ENCODE measurements at places on chromosomes 12 and 14.

DNA sequence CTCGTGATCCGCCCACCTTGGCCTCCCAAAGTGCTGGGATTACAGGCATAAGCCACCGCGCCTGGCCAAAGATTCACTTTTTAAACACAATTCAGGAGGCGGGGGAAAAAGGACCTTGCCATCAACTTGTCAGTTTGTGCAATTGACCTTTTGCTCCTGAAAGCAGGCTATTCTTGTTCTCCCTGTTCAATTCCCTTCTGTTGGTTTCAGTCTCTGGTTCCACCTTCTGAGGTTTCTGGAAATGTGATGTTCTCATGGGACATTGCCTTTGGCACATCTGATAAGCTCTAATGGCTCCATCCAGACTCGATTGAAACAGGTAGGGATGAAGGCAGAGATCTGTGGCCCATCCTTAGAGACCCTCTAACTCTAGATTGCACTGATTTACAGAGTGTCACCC lies 17.9 kb upstream of the CCDC85C start:
- DNase-seq: no peak

- no peak for DNase-seq
Observed at GRCh38 chr12:80314741-80315140, 129.3 kb upstream of the PTPRQ start.

- no peak for DNase-seq
Observed at GRCh38 chr14:54683882-54684794, 117.2 kb downstream of the SAMD4A start.

GRCh38 chr12:14886271-14886670 lies 617 bp upstream of the MGP start:
- DNase-seq: no peak

DNA sequence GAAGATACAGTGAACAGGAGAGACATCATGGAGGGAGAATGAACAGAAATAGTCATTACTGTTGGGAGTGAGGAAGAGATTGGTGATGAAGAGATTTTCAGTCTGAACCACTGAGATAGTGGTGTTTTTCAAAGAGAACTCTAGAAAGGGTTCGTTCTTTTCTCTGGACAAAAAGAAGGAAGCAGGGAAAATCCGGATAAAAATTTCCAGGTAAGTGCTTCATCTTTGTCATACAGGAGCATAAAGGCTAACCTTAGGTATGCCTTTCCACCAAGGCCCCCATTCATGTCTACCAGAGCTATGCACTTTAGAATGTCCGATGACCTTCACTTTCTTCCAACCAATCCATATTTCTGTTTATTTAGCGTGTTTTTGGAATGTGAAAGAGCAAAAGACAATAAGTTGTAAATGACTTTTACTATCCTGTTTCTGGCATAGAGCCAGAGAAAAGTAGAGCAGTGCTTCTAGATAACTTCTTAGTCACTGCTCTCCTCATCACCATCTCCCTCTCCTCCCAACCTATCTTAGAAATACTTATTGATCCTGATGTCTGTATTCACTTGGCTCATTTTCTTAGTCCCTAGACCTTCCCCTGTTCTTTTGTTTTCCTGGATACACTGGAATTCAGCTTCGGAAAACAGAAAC lies 116.5 kb downstream of the TTC6 start:
- no peak for DNase-seq

DNA sequence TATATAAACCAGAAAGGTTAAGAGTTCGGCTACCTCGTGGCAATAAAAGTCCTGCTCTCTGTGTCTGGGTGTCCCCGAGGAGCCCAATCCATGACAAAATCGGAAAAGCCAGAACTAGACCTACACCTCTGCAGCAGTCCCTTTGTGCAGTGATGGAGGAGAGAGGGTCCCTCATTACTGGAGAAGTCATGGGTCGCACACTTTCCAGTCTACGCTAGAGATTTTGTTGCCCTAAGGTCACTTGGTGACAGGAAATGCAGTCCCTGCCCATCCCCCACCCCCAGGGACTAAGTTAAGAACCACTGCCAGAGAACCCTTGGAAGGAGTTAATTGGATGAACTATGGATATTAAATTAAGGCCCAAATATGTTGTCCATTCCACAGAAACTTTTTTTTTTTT lies 104.4 kb upstream of the ATF7IP start:
- DNase-seq: no peak

GRCh38 chr12:79886917-79887519 lies 47.9 kb downstream of the PPP1R12A start:
- no peak for DNase-seq

DNA sequence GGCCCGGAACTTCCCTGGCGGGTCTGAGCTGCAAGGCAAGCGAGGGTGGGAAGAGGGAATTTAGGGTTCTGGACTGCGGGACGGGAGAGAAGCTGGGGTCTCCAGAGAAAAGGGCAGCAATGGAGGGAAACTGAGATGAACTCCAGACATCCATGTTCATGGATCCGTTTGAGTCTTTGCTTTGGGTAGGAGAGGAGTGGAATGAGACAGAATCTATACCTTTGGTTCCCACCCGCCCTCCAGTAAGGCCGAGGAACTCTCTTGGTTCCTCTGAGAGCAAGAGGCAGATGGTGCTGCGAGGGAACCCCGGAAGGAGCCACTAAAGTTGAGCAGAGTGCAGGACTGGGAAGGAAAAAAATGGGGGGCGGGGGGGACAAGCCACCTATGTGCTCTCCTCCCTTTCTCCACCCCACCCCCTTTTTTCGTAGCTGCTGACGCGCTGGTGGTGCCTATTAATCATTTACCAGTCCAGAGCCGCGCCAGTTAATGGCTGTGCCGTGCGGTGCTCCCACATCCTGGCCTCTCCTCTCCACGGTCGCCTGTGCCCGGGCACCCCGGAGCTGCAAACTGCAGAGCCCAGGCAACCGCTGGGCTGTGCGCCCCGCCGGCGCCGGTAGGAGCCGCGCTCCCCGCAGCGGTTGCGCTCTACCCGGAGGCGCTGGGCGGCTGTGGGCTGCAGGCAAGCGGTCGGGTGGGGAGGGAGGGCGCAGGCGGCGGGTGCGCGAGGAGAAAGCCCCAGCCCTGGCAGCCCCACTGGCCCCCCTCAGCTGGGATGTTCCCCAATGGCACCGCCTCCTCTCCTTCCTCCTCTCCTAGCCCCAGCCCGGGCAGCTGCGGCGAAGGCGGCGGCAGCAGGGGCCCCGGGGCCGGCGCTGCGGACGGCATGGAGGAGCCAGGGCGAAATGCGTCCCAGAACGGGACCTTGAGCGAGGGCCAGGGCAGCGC lies 1.2 kb downstream of the SSTR1 start:
- DNase-seq: no peak

DNA sequence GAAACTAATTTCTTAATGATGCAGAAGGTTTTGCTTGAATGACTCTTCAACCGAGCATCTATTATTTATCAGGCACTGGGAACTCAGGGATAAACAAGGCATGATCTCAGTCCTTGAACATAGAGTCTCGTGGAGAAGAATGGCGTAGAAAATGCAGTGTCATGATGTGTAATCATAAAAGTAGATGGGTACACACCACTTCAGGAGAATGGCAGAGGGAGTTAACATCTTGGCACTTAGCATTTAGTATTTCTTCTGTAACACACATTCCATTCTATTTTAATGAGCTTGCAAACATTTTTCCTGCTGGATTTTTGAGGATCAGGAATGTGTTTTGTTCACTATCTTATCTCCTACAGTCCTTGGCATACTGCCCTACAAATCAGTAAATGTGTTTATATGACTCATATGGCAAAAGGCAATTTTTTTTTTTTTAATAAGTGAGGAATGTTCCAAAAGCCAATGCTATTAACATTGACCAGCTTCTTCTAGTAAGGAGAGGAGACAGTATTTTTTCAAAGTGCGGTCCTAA lies 3.8 kb downstream of the TXNRD1 start:
- no peak for DNase-seq

GRCh38 chr12:57889500-57889989 lies 43.0 kb upstream of the CTDSP2 start:
- no peak for DNase-seq

- DNase-seq: no peak
Observed at GRCh38 chr14:90781344-90781761, 34.9 kb downstream of the TTC7B start.

GRCh38 chr14:30185832-30186231 lies 258.2 kb upstream of the PRKD1 start:
- DNase-seq: no peak

DNA sequence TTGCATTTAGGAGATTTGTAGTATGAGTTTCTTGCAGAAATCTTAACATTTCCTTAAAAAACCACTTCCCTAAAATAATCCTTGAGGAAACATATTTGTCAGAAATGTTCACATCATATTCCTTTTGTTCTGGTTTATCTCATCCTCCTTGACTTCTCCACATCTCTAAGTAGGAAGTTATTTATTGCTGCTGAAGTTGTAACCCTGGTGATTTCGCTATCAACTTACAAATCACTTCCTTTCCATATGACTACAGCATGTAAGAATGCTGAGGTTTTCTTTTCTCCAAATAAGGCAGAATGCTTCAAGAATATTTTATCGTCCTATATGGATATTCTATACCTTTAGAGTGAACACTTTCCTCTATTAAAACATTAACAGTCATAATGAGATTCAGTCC lies 751.7 kb downstream of the NRXN3 start:
- no peak for DNase-seq

DNA sequence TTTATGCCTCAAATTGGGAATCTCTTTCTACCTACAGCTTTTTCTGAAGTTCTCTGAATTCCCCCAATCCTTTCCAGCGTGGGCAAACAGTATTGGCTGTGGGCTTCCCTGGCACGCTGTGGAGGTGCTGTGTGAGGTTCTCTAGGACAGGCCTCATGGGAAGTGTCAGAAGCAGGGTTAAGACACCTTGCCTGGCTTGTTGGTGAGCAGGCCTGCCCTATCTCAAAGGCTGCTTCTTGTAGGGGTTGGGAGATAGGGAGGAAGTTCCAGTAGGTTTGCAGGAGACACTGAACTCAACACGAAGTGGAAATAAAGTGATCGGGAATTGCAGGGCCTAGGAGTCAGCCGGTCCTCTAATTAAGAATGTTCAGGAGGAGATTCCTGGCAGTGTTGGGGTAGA lies 30.0 kb upstream of the DCD start:
- DNase-seq: no peak

DNA sequence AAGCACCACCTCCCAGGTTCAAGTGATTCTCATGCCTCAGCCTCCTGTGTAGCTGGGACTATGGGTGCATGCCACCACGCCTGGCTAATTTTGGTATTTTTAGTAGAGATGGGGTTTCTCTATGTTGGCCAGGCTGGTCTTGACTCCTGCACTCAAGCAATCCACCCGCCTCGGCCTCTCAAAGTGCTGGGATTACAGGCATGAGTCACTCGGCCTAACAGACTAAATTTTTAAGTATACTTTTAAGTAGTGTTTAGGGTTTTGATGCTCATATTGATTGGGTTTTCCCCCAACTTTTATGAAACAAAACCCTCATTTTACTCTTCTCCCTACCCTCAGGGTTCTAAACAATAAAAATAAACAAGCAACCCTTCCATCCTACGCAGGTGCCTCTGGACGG lies 5.5 kb downstream of the MYO1A start:
- DNase-seq: no peak

DNA sequence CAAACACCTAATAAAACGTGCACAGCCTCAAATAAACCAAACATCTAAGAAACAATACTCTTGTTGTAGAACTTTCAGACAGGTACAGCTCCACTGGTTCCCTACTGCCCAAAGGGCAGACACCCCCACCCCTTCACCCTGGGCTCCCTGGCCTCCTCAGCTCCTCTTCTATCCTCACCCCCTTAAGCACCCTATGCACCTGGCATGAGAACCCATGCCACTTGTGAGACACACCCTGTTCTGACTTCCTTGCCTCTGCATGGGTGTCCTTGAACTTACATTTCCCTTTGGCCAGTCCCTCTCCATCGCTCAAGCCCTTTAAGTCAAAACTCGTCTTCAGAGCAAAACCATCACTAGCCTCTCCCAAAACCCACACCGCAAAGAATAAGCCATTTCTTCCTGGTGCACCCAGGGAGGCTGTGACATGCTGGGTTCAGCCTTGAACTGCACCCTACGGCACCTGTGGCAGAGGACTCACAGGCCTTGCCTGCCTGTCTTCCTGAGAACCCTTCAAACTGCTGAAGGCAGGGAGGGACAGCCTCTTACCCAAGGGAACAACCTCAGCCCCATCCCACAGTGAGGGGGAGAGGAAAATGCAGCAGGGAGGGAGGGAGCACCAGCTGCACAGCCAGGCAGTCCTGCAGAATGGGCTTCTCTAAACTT lies 12.6 kb upstream of the ACTR6 start:
- DNase-seq: no peak

DNA sequence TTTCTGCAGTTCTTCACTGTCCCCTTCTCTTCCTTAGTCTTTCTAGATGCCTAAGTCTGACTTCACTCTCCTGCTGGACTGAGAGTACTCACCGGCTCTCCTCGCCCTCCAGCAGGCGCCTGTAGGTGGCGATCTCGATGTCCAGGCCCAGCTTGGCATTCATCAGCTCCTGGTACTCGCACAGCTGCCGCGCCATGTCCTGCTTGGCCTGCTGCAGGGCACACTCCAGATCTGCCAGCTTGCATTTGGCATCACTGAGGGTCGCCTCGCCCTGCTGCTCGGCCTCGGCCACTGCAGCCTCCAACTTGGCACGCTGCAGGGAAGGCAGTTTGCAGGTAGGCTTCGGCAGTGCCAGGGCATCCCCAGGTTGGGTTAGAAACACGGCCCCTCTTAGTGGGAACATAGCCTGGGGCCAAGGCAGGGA lies 5.2 kb downstream of the KRT84 start:
- DNase-seq: no peak

DNA sequence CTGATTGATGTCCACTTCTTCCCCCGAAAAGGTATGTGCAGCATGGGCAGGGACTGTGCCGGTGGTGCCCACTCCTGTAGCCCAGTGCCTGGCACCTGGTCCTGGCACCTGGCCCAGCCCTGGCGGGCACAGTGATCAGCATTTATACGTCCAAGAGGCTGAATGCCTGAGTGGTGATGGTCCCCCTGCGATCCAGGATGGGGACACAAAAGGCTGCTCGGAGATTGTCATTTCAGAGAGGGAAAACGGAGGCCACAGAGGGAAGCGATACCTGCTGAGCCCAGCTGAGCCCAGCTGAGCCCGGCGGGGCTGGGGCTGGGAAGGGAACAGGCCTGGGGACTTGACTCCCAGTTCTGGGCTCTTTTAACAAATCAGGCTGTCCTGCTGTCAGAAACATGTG lies 55.8 kb downstream of the PRIMA1 start:
- no peak for DNase-seq

DNA sequence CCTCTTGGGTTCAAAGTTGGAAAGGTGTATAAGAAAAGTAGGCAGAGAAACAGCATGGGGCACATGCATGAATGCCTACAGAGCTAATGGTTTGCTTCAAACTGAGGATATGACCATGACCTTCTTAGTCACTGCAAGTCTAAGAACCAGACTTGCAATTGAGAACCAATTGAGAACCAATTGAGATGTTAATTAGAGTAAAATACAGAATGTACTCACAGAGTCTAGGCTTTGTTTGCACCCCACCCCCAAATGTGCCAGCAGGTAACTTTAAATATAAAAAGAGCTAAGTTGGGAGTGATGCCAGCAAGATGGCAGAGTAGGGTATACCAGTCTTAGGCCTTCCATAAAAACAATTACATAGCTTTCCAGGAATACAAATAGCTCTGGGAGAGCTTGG lies 227.3 kb upstream of the ALG10 start:
- DNase-seq: no peak

GRCh38 chr12:91003737-91004136 lies 1.0 kb downstream of the EPYC start:
- DNase-seq: no peak

GRCh38 chr12:89350260-89350629 lies 2.1 kb downstream of the DUSP6 start:
- no peak for DNase-seq
